ENCODE measurements at places on chromosomes 7 and 10. TPM values are rescaled to one million over a fixed set of nuclear protein-coding genes. Genes with fewer than 3 reads are reported as not detected.

DNA sequence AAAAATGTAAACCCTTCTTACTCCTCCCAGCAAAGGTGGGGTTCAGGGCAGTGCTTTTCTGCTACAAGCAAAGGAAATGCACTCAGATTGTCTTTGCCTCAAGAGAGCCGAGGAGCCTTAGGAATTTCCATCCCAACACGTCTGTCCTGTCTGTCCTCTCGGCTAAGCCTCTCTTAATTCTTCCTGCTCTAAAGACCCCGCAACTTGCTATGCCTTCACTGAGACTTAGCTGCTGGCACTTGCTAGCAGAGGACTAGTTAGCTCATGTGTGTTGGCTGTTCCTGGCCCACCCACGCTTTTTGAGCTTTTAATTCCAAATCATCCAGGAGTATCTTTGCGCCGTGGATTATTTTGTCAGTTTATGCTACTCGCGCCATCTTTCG is 481 bp upstream of the NPM3 start:
- no peak for DNase-seq

- DNase-seq, result no peak
These were observed 29.0 kb upstream of the KNDC1 start for GRCh38 chr10:133131053-133131452.

The PRPS1L1 gene
- total RNA-seq, result not detected

The TMEM225B gene
- total RNA-seq, result 2.5 TPM

DNA sequence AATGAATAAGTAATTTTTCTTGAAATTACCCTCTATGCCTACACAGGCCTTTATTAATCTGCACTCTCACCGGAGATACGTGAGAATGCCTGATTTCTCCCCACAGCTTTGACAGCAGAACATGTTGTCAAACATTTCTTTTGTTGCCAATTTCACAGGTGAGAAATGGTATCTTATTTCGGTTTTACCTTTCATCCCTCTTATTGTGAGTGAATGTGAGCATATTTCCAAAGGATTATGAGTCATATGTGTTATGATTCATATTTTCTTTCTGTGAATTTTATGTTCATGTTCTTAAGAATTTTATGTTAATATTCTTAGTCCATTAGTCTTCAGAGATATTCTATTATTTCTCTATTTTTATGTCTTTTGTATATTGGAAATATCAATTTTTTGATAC is 965.1 kb downstream of the CCSER2 start:
- no peak for DNase-seq
